ENCODE measurements at places on chromosomes 3 and 15.

GRCh38 chr3:57383406-57383805 is 90.9 kb upstream of the ASB14 start:
- DNase-seq: no peak

- DNase-seq: no peak
Observed at GRCh38 chr3:55585856-55586255, 98.8 kb upstream of the WNT5A start.

GRCh38 chr3:27752926-27753325 is 30.8 kb upstream of the EOMES start:
- DNase-seq: no peak

GRCh38 chr3:7929319-7929889 is 572.2 kb upstream of the LMCD1 start:
- DNase-seq: no peak

GRCh38 chr3:126937533-126937932 is 45.4 kb upstream of the PLXNA1 start:
- DNase-seq: no peak

GRCh38 chr15:84003791-84004503 is 231.6 kb upstream of the GOLGA6L4 start:
- DNase-seq: no peak

- DNase-seq: no peak
Observed at GRCh38 chr3:106692624-106693023, 684.6 kb upstream of the CCDC54 start.

- DNase-seq: no peak
Observed at GRCh38 chr15:60804986-60805949, 326.3 kb upstream of the ICE2 start.
